ENCODE measurements at places on chromosomes 5 and 9.

GRCh38 chr9:77514886-77515711, 133.0 kb downstream of the GNA14 start:
- DNase-seq, result no peak

DNA sequence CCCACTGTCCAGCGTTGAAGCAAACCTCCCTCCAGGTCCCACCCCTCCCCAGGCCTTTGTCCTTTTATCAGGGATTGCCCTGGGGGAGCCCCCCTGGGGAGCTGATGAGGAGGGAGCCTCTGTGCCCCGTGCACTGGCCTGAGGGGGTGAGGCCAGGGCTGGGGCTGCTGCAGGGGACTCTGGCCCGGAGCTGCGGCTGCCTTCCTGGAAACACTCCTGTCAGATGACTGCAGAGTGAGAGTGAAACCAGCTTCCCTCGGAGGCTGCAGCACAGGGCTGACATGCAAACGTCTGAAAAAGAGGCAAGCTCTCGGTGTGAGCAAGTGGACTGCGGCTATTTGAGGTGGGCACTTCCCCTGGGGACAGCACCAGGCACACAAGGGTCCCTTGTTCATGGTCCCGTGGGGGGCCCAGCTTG, 4.6 kb upstream of the TRAF2 start:
- DNase-seq, result peak; percentile 23

DNA sequence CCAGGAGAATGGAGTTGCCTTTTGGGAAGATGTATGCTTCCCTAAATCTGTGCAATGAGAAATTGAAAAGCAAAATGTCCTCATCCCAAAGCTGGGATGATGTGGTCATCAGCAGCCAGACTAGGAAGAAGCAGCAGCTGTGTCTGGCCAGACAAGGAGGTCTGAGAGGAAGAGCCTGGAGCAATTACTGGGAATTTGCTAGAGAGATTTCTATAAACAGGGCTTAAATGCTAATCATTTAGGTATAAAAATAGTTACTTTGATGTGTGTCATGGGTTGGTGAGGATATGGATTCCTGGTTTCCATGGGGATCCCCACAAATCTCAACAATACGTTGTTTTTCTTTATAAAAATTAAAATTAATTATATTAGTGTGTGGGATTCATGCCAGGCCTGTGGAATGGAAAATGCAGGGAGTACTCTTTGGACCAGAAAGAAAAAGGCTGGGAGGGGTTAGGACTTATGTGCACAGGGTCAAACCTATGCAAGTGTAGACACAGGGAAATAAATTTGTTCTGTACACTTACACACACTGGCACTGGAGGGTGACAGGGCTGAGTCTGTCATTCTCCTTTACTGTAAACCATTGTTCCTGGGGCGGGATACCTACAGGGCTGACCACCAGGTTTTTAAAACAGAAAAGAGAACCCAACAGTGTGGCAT, 58.7 kb upstream of the TRPC7 start:
- DNase-seq, result no peak

GRCh38 chr5:31581498-31582099, 49.5 kb downstream of the C5orf22 start:
- DNase-seq, result no peak

DNA sequence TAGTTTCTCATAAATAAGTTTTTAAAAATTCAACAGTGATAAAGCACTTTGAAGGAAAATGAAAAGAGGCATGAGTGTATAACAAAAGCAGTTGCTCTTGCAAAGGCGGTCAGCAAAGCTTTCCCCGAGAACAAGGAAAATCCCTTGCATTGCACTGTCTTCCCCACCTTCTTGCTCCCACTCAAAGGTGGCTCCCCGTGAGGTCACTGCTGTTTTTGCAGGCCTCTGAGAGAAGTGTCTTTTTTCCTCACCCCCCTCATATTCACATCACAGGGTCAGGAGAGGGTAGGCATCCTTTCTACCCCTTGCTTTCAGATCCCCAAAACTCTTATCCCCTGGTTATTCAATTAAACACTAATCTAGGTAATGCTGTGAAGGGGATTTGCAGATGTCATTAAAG, 15.2 kb upstream of the SLC36A1 start:
- no peak for DNase-seq

All from stimulated activated CD8-positive, alpha-beta memory T cell treated with anti-CD3 and anti-CD28 coated beads, Interleukin-4, amount 100 ng/mL, for 4 hours (primary cell).